A673 (cell line): ENCODE measurements at places on chromosomes 7 and 10. TPM values are rescaled to one million over a fixed set of nuclear protein-coding genes. Genes with fewer than 3 reads are reported as not detected.
A peak's percentile ranks its signal among the peaks of the same experiment; 100 is the strongest.

MBLAC1 gene
- total RNA-seq: 3.0 and 3.1 TPM in 2 replicates

DNA sequence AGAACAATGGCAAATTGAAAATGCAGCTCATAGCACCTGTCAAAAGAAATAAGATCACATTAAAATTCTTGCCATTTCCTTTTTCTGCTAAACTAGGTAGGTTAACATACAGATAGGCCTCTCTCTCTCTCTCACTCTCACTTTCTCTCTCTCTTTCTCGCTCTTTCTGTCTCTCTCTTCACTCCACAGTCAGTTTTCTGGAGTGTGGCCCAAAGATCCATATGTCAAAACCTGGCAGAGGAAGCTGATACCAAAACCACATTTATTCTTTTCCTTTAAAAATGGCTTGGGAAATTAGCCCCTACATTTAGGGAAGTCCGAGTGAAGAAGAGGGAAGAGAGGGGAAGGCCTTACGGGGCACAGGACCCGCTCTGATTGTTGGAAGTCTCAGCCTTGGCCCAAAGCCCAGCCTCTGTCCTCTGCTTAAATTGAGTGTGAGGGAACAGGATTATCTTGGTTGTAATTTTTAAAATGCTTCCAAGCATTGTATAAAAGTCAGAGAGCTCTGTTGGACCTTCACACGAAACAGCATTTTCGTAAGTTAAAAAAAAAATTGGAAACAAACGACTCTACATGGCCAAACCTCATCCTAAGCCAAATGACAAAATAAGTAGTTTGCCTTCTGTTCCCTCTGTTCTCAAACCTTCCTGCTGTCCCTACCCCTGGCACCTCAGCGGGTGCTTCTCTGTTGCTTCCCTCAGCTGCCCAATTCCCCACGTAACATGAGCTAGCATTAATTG is 83.2 kb downstream of the FRMD4A start:
- no peak overlapping the region for H3K4me3 ChIP-seq
- peak; percentile 56 for DNase-seq
- no peaks in the 10 kb centered on the region for H3K27me3 ChIP-seq
- no peaks in the 10 kb centered on the region for H3K36me3 ChIP-seq
- no peak overlapping the region for H3K27ac ChIP-seq

INPP5A gene
- 21.2 and 21.8 TPM in 2 replicates for total RNA-seq

- peaks cover 66% of the 10 kb centered on the region for H3K36me3 ChIP-seq
- peak overlapping the region; percentile 26 for H3K27ac ChIP-seq
- peaks cover 64% of the 10 kb centered on the region for H3K4me1 ChIP-seq
- H3K4me3 ChIP-seq: no peak overlapping the region
- no peaks in the 10 kb centered on the region for H3K27me3 ChIP-seq
These were observed 51.7 kb downstream of the BZW2 start for GRCh38 chr7:16697507-16698199.

FAM13C gene
- 18.5 and 21.2 TPM in 2 replicates for total RNA-seq

- no peak overlapping the region for H3K27ac ChIP-seq
- H3K4me1 ChIP-seq: peaks cover 4% of the 10 kb centered on the region
- no peak for DNase-seq
- H3K27me3 ChIP-seq: no peaks in the 10 kb centered on the region
- no peak overlapping the region for H3K4me3 ChIP-seq
These were observed 110.0 kb downstream of the SPAG6 start for GRCh38 chr10:22455068-22455857.

DNA sequence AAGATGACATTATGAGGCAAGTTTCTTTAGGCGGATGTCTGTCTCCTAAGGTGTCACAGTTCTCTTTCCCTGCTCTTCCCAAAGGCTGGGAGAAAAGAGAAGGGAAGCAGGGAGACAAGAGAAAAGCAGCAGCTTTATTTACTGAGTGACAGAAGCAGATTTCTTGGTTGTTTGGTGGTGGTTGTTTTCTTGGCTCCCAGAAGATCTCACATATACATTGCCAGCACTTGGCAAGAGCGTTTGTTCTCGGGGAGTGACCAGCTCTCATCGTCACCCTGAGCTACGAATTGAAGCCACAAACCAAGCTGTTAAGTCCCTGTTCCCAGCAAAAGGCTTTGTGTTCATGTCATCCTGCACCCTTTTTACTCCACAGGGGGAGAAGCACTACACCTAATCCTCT is 11.4 kb downstream of the CDHR3 start:
- no peaks in the 10 kb centered on the region for H3K27me3 ChIP-seq
- no peaks in the 10 kb centered on the region for H3K4me1 ChIP-seq
- DNase-seq: no peak
- H3K36me3 ChIP-seq: no peaks in the 10 kb centered on the region

GRCh38 chr10:3949711-3950110 is 164.7 kb upstream of the KLF6 start:
- no peaks in the 10 kb centered on the region for H3K27me3 ChIP-seq
- no peak overlapping the region for H3K27ac ChIP-seq
- no peaks in the 10 kb centered on the region for H3K4me1 ChIP-seq
- H3K4me3 ChIP-seq: no peak overlapping the region
- DNase-seq: no peak

DNA sequence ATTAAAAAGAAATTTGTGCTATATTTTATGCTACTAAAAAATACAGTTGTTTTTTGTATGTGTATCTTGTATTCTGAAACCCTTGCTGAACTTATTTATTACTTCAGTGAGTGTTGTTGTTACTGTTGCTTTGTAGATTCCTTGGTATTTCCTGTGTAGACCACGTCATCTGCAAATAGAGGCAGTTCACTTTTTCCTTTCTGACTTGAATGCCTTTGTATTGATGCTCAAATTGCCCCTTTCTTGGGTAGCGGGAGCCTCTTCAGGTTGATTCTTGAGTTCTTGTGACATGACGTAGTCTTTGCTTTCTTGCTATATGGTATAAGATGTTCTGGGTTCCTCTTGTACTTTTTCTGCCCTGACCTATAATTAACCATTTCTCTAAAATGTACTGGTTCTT is 504.1 kb downstream of the SDK1 start:
- H3K27me3 ChIP-seq: no peaks in the 10 kb centered on the region
- no peak overlapping the region for H3K27ac ChIP-seq
- no peak overlapping the region for H3K4me3 ChIP-seq
- DNase-seq: peak; percentile 2
- H3K36me3 ChIP-seq: no peaks in the 10 kb centered on the region

GPR85 gene
- total RNA-seq: 0.32 TPM in 1 of 2 replicates, not detected in the other

VPS41 gene
- 45.8 and 55.3 TPM in 2 replicates for total RNA-seq

GRCh38 chr10:129642427-129642826 is 175.4 kb downstream of the MGMT start:
- H3K27ac ChIP-seq: no peak overlapping the region
- H3K4me3 ChIP-seq: no peak overlapping the region
- no peak for DNase-seq
- H3K27me3 ChIP-seq: no peaks in the 10 kb centered on the region
- H3K4me1 ChIP-seq: no peaks in the 10 kb centered on the region

DNA sequence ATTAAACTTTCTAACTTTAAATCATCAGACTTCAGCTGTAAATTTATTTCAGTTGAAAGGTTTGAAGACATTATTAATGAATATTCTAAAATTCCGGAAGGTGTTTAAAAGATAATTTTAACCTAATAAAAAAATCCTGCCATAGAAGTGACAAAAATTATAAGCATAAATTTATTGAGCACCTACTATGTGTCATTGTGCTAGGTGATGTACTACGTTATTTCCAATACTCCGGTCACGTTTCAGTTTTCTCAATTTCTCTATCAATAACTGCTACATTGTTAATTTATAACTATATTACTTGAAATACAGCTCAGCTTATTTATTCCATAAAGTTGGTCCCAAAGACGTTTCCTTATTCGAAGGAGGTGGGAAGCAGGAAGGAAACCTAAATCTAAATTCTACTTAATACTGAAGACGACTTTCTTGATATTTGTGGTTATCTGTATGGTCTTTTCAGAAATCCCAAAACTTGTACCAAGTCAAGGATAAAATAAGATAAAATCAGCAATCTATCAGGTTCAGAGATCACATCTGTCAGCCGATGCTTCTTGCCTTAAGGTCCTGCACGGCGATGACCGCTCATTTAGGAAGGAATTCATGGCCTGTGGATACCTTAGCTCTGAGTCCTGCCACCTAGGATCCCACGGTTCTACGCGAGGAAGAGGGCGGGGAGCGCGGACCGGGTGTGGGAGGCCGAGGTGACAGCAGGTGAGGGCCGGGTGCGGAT is 1.2 kb upstream of the ZEB1 start:
- no peak overlapping the region for H3K27ac ChIP-seq
- peak overlapping the region; percentile 68 for H3K4me3 ChIP-seq
- H3K27me3 ChIP-seq: peaks cover 31% of the 10 kb centered on the region
- peaks cover 15% of the 10 kb centered on the region for H3K4me1 ChIP-seq

DNA sequence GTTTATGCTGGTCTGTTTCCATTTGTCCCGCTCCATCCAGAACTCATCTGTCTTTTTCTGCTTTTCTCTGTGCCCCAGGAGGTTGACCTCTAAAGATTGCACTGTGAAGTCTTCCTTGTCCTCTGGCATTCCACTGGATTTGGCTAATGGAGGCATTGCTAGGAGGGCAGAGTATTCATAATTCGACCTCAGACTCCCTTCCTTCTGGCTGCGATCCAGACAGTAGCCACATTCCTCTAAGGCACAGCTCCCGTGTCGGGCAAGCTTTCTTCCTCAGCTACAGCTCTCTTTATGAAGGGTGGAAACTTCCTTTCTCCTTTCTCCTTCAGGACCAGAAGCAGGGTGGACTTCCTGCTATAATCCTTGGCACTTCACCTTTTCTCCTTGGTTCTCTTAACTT is 175.9 kb downstream of the BAMBI start:
- DNase-seq: no peak
- no peaks in the 10 kb centered on the region for H3K36me3 ChIP-seq
- no peak overlapping the region for H3K27ac ChIP-seq
- no peaks in the 10 kb centered on the region for H3K4me1 ChIP-seq
- no peak overlapping the region for H3K4me3 ChIP-seq

GCK gene
- total RNA-seq: not detected in 2 replicates

- H3K36me3 ChIP-seq: peaks cover 33% of the 10 kb centered on the region
- H3K4me1 ChIP-seq: no peaks in the 10 kb centered on the region
- H3K4me3 ChIP-seq: no peak overlapping the region
- no peaks in the 10 kb centered on the region for H3K27me3 ChIP-seq
These were observed 14.3 kb downstream of the EIF4EBP2 start for GRCh38 chr10:70418229-70418628.

GRCh38 chr7:66542528-66543269 is 86.0 kb upstream of the KCTD7 start:
- no peak for DNase-seq
- no peak overlapping the region for H3K4me3 ChIP-seq
- no peak overlapping the region for H3K27ac ChIP-seq
- no peaks in the 10 kb centered on the region for H3K4me1 ChIP-seq
- H3K36me3 ChIP-seq: peaks cover 3% of the 10 kb centered on the region
- H3K27me3 ChIP-seq: no peaks in the 10 kb centered on the region

GRCh38 chr7:148712678-148713329 is 14.1 kb downstream of the CUL1 start:
- peaks cover 7% of the 10 kb centered on the region for H3K4me1 ChIP-seq
- no peaks in the 10 kb centered on the region for H3K36me3 ChIP-seq
- no peak overlapping the region for H3K27ac ChIP-seq
- H3K27me3 ChIP-seq: no peaks in the 10 kb centered on the region
- H3K4me3 ChIP-seq: no peak overlapping the region

- no peak for DNase-seq
- H3K27ac ChIP-seq: no peak overlapping the region
- H3K27me3 ChIP-seq: no peaks in the 10 kb centered on the region
- no peaks in the 10 kb centered on the region for H3K36me3 ChIP-seq
- no peaks in the 10 kb centered on the region for H3K4me1 ChIP-seq
These were observed 181.8 kb upstream of the CACNA2D1 start for GRCh38 chr7:82625377-82625776.

GRCh38 chr7:112556633-112557032 is 75.8 kb downstream of the LSMEM1 start:
- no peaks in the 10 kb centered on the region for H3K36me3 ChIP-seq
- DNase-seq: no peak
- H3K27ac ChIP-seq: no peak overlapping the region
- no peak overlapping the region for H3K4me3 ChIP-seq
